Stimulated activated naive B cell treated with anti-CD40 and anti-IgM and Interleukin-4, amounts not matched to agents 10 μg/mL and 1 μg/mL and 100 μg/mL, for 72 hours (primary cell): ENCODE measurements at places on chromosomes 5 and 9.

- DNase-seq: no peak
Observed at GRCh38 chr9:75891277-75891741, 836 bp downstream of the PCSK5 start.

DNA sequence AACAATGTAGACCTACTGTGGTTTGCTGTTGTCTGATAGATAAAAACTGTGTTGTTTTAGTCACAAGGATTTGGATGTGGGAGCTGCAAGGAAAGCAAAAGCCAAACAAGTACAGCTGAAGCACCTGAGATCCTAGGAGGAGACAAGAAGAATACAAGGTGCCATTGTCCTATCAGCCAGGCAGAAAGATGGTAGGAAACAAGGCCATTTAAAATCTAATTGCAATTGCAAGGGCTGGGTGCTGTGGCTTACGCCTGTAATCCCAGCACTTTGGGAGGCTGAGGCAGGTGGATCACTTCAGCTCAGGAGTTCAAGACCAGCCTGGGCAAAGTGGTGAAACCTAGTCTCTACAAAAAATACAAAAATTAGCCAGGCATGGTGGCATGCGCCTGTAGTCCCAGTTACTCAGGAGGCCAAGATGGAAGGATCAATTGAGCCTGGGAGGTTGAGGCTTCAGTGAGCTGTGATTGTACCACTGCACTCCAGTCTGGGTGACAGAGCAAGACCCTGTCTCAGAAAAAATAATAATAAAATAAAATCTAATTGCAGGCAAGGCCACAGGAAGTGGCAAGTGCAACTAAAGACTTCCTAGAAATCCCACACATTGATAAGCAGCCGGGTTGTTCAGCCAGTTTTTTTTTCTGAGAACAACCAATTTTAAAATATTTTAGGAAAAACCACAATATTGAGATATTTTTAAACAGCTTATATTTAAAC is 22.6 kb downstream of the DOCK8 start:
- no peak for DNase-seq

DNA sequence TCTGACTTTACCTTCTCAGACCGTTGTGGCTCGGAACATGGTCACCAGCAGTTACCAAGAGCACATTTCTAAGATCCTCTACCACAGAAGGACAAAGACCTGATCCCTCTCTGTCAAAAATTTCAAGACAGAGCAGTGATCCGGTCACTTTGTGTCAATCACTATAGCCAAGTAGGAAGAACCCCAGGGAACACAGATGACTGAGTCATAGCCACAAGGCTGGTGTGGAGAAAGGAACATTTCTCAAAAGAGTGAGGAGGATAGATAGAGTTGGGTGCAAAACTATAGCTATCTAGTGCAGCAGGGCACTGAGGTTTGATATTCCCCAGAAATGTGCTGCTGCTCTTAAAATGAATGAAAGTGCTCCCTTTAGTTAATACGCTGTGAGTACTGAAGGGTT is 130.7 kb upstream of the SMIM23 start:
- no peak for DNase-seq

DNA sequence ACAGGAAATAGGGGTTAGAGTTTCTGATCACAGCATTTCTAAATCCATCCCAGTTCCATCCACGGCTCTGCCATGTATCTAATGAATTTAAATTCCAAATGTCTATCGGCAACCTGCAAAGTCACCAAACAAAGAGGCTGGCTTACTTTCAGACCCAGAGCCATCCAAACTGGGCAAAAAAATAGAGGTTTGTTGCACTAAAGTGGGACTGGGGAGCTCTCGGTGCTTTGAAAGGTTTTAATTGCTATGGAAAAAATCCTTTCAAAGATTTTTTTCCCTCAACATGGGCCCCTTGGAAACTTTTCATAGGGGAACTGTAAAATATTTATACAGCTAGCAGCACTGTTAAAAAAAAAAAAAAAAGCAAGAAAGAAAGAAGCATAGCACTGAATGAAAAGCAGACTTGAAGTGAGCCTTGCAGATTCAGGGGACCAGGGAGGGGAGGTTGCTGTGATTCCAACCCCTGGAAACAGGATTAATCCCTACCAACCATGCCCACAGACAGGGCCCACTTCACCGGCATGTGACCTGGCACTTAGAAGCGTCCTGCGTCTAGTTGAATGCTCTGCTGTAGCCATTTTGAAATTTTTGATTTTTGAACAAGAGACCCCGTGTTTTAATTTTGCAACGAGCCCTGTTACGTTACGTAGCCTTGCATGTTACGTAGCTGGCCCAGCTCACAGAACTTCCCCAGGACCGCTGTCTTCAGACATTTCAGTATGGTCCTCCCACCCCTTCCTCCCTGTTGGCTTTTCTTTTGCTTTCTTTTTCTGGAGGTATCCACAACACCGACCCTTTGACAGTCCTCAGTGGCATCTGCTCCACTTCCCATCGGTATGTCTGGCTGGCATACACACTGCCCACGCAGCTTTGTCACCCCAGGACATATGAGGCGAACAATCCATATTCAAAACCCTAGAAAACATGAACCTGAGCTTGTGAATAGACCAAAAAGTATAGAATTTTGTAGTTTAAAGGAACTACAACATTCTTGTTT is 105.3 kb upstream of the NFIB start:
- DNase-seq: no peak

DNA sequence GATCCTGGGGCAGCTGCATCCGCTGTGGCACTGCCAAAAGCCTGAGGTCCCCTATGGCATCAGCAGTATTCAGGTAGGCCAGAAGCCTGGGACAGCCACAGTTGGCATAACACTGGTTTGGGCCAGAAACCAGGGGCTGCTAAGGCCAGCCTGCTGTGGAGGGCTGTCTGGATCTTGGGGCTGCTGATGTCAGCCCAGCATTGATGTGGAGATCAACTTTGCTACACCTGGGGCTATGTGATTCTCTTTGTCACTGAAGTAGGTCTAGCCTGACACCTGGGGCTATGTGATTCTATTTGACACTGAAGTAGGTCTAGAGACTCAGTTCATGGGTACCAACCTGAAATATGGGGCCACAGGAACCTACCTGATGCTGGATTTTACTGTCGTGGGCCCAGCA is 411.5 kb downstream of the RASEF start:
- no peak for DNase-seq

DNA sequence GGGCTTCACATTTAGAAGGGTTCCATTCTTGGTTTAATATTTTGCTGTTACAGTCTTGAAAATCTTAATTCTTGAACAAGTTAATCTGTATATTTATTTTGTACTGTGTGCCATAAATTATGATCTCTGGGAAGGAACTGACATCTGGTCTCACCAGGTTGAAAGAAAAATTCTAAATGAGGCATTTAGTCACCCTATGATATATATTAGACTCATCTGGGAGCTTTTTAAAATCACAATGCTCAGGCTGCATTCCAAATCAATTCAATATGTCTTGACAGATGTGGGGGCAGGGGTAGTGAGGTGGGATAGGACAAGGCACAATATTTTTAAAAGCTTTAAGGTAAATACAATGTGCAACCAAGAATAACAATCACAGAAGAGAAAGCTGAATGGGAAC is 569.2 kb downstream of the PRR16 start:
- DNase-seq: no peak

- DNase-seq: no peak
Observed at GRCh38 chr9:95666785-95667155, 150.0 kb upstream of the PTCH1 start.

- DNase-seq: no peak
Observed at GRCh38 chr5:145723516-145723915, 111.6 kb downstream of the PRELID2 start.

- no peak for DNase-seq
Observed at GRCh38 chr5:54702470-54702869, 184.9 kb downstream of the SNX18 start.

- DNase-seq: no peak
Observed at GRCh38 chr5:160657068-160657507, 194.9 kb downstream of the ATP10B start.

GRCh38 chr5:98108497-98108896 is 665.0 kb upstream of the RGMB start:
- DNase-seq: no peak

GRCh38 chr5:39219437-39219836 is at the start of gene FYB1:
TSS of gene FYB1 (minus strand) at chr5:39219563. CDS start at chr5:39202960, 16,603 bp downstream.
- DNase-seq: no peak
